Esophagus squamous epithelium (tissue), 5 donors: ENCODE measurements at places on chromosomes 1 and 21.

- no peak for DNase-seq
Observed at GRCh38 chr1:14970799-14971141, 182.8 kb upstream of the TMEM51 start.

GRCh38 chr1:175203570-175204068 lies 11.0 kb upstream of the KIAA0040 start:
- no peak for DNase-seq

DNA sequence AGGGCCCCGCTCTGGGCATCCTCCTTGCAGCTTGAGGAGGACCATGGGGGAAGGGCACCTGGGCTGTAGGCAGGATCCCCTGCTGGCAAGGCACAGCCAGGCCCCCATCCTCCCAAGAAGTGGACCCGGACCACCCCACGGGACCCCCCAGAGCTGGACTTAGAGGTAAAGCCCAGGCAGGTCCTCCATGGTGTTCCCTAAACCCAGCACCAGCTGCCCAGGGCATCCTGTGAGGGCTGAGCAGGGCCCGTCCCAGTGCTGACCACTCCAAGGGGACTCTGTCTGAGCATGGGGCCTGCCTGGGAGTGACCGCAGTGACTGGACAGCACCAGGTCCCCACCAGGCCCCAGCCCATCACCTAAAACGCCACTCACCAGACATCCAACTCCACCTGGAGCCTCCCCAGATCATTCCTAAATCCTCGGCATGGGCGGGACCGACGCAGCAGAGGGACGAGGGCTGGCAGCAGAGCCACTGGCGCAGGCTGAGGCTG lies 21.3 kb downstream of the COL6A2 start:
- DNase-seq: no peak

GRCh38 chr1:29436181-29436785 lies 200.0 kb downstream of the PTPRU start:
- DNase-seq: no peak

- DNase-seq: no peak
Observed at GRCh38 chr1:223731133-223731770, 18.9 kb downstream of the CAPN2 start.

DNA sequence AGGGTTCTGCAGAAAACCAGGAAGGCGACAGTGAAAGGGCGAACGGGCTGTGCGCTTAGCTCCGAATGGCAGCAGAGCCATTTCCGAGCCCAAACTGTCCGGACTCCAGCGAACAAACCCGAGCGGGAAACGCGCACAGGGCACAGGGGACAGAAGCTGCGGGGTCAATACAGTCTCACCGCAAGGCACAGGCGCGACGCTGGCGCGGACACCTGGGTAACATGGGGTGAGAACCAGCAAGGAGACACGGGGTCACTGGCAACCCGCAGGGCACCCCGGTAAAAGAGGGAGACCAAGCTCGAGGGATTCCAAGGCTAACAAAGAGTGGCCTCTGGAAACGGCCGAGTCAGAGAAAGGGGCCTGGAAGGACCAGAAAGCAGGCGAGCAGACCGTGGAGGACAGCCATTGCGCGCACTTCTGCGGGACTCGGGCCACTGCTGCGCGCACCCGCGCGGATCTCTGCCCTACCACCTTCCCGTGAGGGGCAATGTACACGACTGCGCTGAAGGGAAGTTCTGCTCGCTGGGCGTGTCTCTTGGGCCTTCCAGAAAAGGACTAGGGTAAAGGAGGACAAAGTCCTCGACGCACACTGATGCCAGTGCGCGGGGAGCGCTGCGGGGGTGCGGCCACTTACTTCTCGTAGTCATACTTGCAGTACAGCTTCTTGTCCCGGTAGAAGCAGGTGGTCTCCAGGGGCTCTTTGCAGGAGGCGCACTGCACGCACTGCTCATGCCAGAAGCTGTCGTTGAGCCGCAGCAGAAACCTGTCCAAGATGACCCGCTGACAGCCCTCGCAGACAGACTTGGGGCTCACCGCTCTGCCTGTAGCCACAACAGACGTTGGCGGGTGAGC lies 3.8 kb downstream of the LMX1A start:
- no peak for DNase-seq

- DNase-seq: no peak
Observed at GRCh38 chr1:235854347-235854746, 12.4 kb downstream of the LYST start.

DNA sequence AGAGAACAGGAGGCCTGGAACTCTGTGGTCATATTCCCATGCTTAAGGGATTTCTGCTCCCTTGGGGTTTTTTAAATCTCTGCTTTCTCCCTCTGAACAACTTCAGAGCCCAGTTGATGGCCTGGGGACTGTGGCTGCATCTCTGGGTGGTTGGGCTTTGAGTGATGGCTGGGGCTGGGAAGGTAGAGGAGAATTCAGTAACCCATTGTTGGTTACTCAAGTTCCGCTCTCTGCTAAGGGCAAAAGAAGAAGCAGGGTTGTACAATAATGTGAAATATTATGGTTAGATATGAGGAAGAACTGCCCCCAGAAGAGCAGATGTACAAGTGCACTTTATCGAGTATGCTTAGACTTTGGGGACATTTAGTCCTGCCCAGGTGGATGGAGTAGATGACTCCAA lies 72.1 kb upstream of the CNTN2 start:
- no peak for DNase-seq

- no peak for DNase-seq
Observed at GRCh38 chr1:200794506-200795065, 55.9 kb downstream of the CAMSAP2 start.

GRCh38 chr1:227938276-227938675 lies 9.5 kb downstream of the WNT9A start:
- no peak for DNase-seq

DNA sequence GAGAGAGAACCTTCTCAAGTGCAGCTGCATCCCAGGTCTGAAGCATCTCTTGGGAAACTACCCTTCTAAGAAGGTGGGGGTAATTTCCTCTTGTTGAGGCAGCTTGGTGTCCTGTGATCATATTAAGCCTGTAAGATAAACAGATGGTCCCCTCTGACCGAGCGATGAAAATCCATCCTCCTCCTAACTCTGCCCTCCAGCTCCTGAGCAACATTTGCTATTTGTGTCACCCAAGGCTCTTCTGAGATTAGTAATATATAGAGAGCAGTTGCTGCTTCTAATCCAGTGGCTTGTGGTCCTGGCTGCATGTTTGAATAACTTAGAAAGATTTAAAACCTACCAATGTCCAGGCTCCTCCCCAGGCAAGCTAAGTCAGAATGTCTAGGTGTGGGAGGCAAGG lies 123.7 kb downstream of the DISC1 start:
- DNase-seq: no peak

GRCh38 chr21:42937960-42938605 lies 12.7 kb upstream of the ERVH48-1 start:
- no peak for DNase-seq

DNA sequence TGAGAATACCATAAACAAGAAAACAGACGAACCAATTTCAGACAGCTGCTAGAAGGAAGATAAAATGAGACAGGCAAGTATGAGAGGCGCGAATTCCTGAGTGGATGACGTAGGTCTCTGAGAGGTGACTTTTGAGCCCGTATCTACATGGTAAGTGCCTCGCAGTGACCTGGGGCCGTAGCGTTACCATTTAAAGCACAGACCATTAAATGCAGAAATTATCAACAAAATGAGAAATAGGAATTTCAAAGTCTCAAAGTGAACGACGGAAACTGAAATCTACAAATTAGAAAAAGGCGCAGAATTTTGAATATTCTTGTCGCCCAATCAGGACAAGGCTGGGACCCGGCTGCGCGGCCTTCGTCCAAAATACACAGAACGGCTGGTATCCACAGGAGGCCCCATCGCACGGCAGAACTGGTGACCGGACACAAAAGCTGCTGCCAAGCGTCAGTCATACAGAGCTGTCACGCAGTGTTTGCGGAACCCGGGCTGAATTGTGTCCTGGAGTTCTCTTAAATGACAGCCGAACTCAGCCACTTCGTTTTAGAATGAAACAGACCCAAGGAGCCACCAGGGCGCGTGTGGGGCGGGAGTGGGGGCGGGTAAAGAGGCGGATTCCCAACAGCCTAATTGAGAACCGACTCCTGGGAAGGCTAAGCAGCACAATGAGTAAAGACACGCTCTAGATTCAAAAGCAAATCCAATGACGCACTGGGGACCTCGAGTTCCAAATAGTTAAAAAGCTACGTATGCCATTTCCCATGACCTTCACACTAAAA lies 13.8 kb upstream of the BOLA1 start:
- peak; percentile 53 for DNase-seq

GRCh38 chr1:185570962-185571361 lies 163.2 kb upstream of the HMCN1 start:
- DNase-seq: no peak

DNA sequence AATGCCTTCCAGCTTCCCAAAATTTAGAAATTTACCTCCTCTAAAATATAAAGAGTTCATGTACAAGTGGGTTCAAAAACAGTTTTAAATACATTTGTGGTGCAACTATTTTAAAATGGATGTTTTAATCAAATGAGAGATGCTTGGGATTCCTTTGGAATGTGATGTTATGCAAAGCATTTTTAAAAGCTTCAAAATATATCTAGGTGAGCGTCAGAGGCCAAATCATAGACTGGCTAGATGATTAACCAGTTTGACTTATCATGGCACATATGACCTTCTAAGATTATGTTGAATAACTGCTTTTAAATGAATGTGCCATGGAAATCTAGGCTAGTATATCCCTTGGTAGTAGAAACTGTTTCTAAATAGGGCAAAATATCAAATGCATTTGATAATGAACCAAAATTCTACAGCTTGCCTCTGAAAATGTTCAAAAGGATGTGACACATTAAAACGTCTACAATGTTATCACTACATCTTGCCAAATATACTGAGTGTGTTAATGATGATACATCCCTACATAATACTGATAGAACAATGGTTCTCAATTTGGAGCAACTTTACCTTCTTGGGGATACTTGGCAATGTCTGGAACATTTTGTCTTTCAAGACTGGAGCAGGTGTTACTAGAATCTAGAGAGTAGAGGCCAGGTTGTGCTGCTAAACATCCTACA lies 650.9 kb upstream of the ADGRL2 start:
- no peak for DNase-seq

GRCh38 chr21:38668067-38668466 lies 137.7 kb upstream of the ETS2 start:
- no peak for DNase-seq
